ENCODE measurements at places on chromosomes 5 and 9.

- DNase-seq = no peak
These were observed 67.7 kb upstream of the LMX1B start for GRCh38 chr9:126546036-126546435.

GRCh38 chr9:133378408-133378962 is 2.3 kb downstream of the STKLD1 start:
- no peak for DNase-seq

DNA sequence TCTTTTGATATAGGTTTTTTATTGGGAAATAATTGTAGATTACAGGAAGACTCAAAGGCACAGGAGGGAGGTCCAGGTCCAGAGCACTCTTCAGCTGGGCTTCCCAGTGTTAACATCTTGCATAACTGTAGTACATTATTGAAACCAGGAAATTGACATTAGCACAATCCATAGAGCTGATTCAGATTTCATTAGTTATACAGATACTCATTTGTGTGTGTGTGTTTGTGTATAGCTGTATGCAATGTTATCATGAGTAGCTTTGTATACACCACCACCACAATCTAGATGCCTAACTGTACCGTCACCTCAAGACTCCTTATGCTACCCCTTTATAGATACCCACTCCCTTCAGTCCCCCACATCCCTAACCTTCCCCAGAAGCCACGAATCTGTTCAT is 47.9 kb downstream of the SLC36A1 start:
- DNase-seq = no peak

DNA sequence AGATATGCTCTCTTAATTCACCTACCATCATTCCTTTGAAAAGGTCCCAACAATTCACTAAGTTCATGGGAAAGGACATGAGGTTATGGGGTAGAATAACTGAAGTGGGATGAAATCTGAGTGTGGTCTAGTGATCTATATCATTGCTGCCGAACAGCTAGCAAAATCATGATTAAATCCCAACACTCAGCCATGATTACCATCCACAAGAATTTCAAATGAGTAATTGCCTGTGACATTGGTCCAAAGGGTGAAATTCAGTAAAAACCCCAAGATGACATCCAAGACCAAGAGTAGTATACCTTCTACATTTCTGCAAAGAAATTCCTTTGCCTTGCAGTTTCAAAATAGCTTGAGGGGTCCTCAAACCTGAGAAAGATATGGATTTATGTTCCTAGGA is 225.6 kb downstream of the SPOCK1 start:
- no peak for DNase-seq

DNA sequence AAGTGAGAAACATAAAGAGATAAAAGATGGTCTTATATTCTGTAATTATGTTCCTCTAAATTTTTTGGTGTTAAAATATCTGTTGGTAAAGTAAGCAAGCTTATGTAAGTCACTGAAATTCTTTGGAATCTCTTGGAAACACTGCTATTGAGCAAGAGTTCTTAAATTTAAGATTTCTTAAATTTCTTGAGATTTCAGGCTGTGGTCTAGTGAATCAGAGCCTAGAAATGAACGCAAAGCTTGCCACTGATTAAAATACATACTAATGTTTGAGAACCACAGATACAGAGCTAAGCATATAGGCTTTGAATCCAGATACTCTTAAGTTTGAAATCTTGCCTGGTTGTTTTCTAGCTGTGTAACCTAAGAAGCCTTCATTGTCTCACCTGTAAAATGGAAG is 133.4 kb downstream of the TRPM3 start:
- no peak for DNase-seq

GRCh38 chr5:5219541-5219940 is 79.4 kb downstream of the ADAMTS16 start:
- DNase-seq = no peak

DNA sequence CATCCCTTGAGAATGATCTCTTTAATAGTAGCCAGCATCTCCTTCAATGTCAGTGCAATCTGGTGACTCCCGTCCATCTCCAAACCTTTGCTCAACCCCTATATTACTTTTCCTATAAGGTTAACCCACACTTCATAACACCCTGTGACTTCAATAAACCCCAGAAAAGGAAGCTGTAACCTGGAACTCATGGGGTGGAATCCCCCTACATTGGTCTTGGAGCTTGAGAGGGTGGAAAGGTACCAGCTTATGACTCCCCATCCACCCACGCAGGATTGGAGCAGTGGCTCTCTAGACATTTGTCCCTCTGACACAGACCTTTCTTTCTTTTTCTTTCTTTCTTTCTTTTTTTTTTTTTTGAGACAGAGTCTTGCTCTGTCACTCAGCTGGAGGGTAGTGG is 54.7 kb upstream of the ZFR start:
- DNase-seq = no peak

GRCh38 chr5:165031371-165031770 is 1526.0 kb downstream of the MAT2B start:
- no peak for DNase-seq
